ENCODE measurements at places on chromosomes 2 and 18.

- DNase-seq, result no peak
Measured at GRCh38 chr2:108074150-108074549, 87.8 kb downstream of the SLC5A7 start.

GRCh38 chr2:162017233-162017632 lies 56.8 kb downstream of the DPP4 start:
- no peak for DNase-seq

- no peak for DNase-seq
Measured at GRCh38 chr2:192687015-192687414, 492.3 kb upstream of the TMEFF2 start.

GRCh38 chr2:144201868-144202468 lies 318.0 kb downstream of the ZEB2 start:
- no peak for DNase-seq

GRCh38 chr2:174383796-174384195 lies 11.7 kb upstream of the SCRN3 start:
- DNase-seq, result no peak

GRCh38 chr2:49948091-49948490 lies 793.8 kb upstream of the FSHR start:
- DNase-seq, result no peak

- peak; percentile 49 for DNase-seq
Measured at GRCh38 chr2:160783474-160783873, 289.9 kb upstream of the RBMS1 start.

DNA sequence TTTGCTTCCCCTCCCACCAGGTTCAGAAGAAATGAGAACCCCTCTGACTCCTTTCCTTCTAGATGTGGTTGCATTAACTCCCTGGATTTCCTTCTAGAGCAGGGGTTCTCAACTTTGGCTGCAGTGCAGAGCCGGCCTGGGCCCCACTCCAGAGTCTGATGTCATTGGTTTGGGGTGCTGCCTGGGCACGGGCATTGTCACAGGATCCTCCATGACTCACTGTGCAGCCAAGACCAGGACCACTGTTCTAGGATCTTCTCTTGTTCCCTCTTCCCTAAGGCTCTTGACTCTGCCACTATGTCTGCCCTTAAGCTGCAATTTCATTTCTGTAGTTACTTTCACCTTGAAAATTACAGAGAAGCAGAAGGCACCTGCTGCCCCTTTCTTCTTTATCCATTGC lies 31.8 kb downstream of the TBC1D8 start:
- peak; percentile 72 for DNase-seq

DNA sequence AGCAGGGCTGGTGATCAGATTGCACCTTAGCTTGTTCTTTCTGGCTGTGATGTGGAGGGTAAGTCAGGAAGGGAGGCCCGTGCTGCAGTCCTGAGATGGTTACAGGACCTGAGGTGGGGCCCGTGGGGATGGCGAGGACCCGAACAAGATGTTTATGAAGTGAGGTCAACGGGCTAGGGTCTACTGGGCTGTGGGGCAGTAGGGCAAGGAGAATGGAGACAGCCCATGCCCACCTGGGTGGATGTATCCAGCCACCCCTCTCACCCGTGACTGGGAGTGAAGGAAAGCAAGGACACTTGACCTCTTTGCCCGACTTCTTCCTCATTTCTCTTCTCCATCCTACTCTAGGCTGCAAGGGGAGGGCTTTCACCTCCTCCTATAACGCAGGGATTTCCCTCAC lies 18.0 kb downstream of the PTMA start:
- no peak for DNase-seq

- DNase-seq, result peak; percentile 40
Measured at GRCh38 chr2:84427235-84428138, 31.6 kb downstream of the SUCLG1 start.

DNA sequence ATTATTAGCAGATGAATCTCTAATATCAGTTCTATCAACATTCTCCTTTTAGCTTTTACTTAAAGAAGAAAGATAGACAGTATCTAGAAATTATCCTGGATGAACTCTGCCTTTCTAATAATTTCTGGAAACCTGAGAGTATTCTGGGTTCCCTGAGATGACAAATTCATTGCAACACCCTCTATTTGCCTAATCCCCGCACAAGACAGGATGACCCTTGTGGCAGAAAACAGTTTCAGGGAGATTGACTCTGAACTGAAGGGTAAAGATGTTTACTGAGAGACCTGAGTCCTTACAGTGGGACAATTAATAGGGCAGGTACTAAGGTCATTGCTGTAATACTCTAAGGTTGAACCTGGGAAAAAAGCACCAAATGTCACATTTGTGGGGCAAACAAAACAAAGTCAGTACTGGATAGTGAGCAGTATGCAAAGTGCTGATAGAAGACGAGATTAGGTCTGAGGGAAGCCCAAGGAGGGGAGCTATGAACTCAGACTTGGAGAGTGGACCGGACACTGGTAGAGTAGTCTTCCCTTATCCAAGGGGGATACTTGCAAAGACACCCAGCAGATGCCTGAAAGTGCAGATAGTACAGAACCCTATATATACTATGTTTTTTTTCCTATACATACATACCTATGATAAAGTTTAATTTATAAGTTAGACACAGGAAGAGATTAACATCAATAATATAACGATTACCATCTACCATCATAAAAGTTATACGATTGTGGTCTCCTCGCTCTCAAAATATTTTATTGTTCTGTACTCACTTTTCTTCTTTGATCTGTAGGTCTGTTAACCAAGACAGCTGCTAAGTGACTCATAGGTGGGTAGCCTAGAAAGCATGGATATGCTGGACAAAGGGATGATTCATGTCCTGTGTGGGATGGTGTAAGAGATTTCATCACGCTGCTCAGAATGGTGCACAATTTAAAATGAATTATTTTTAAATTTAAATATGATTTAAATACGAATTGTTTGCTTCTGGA lies 148.3 kb upstream of the KLHL14 start:
- peak; percentile 92 for DNase-seq

GRCh38 chr2:113979191-113980128 lies 89.6 kb downstream of the ACTR3 start:
- DNase-seq, result no peak

DNA sequence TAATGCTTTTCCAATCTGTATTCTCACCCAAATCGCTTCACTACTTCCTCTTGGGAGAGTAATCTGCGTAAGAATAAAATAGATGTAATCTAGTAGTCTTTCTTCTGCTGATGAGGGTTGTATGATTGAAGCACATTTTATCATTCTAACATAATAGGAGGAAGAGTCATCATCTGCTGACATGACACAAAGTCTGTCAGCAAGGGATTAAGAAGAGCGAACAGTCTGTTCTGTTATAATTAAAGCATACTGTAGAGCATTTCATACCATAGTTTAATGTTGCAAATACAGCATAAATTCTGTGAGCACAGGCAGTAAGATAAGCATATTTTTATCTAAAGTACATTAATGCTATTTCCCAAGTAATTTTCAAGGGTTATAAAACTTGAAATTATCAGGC lies 10.4 kb downstream of the SLC25A52 start:
- DNase-seq, result no peak

DNA sequence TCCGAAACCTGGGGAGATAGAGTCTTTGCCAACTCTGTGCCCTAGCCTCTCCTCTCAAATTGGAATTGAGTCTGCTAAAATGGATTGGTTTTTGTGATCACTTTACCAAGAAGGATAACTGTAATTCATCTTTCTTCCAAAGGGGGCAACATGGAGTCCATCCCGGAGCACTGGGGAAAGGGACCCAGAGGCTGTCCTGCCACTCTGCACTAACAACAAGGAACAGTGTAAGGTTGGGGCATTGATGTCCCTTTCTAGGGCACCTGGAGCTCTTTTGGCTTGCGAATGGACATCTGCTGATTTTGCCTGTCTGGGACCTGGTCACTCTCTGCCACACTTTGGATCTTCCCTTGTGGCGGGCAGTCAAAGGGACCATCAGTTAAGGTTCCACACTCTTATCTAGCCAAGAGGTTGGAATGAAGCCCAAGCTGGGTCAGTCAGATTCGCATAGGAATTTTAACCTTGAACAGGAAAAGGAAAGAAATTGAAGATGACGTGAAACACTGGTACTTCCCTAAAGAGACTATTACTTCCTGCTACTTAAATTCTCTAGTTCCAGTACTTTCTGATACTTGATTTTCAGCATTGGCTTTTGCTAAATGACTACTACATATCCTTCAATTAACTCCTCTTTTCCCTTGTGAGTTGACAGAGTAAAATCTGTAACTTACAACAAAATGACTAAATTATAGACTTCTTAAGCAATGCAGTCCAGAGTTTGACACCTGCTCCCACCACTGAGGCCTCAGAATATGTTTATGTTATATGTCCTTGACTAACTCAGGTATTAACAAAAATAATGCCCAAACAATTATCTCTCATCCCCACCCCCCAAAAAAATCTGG lies 64.7 kb upstream of the KLF7 start:
- peak; percentile 27 for DNase-seq

GRCh38 chr2:102788885-102789260 lies 27.0 kb downstream of the TMEM182 start:
- DNase-seq, result no peak

DNA sequence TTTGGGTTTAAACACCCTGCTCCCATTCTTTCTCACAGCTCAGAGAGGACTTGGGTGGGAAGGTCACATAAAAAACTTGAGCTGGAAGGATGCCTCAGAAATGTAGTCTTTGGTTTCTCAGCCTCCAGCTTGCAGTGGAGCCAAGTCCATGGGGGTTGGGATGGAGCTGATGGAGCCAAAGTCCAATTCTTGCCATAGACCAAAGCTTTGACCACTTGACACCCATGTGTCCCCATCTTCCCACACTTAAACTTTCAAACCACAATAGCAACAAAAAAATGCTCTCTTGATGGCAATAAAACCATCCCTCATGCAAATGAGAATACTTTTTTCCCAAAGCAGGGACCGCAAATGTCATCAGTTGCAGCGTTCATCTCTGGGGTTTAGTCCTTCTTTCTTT lies 14.7 kb upstream of the DAW1 start:
- DNase-seq, result no peak

DNA sequence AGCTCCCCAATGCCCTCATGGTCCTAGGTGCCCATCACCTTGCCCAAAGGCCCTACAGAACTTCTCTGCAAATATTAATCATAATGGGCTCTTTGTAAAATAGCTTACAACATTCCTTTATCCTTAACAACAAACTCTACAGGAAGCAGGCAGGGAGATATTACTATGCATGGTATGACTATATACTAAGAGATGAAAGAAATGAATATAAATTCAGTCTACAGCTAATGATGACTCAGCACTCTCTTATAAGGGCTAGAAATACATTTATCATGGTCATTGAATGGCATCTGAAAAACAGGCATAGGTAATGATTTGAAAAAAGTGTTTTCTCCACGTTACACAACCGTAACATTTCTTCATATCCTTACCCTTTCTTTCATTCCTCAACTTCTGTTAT lies 254.8 kb upstream of the DSEL start:
- DNase-seq, result peak; percentile 11

- peak; percentile 15 for DNase-seq
Measured at GRCh38 chr18:75161256-75162028, 47.5 kb downstream of the PTGR3 start.

- peak; percentile 9 for DNase-seq
Measured at GRCh38 chr2:199606193-199606780, 148.5 kb upstream of the SATB2 start.

GRCh38 chr2:205658572-205658971 lies 23.7 kb upstream of the NRP2 start:
- no peak for DNase-seq

- no peak for DNase-seq
Measured at GRCh38 chr18:77133051-77133834, 660 bp upstream of the MBP start.

- no peak for DNase-seq
Measured at GRCh38 chr2:87401726-87402345, 346.1 kb upstream of the PLGLB2 start.
